ENCODE measurements at places on chromosomes 2 and 18.
A peak's percentile ranks its signal among the peaks of the same experiment; 100 is the strongest.

GRCh38 chr2:128497461-128497860 is 178.8 kb upstream of the HS6ST1 start:
- DNase-seq: no peak

DNA sequence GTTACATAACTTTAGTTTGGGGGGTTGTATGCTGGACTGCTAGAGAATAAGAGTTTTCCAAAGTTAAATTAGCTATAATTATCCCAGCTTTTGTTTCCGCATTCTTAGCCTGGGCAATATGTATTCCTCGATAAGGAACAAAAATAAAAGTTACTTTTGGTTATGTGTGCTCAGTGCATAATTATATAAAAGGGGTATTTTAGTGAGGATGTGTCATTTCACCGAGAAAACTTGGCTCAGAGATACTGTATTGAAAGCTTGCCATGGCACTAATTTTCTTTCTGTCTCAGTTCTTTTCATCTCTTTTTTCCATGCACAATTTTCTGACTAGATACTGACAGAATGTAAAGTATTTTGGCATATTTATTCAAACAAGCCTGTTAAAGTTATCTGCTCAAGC is 28.2 kb downstream of the ARHGAP15 start:
- DNase-seq: no peak

DNA sequence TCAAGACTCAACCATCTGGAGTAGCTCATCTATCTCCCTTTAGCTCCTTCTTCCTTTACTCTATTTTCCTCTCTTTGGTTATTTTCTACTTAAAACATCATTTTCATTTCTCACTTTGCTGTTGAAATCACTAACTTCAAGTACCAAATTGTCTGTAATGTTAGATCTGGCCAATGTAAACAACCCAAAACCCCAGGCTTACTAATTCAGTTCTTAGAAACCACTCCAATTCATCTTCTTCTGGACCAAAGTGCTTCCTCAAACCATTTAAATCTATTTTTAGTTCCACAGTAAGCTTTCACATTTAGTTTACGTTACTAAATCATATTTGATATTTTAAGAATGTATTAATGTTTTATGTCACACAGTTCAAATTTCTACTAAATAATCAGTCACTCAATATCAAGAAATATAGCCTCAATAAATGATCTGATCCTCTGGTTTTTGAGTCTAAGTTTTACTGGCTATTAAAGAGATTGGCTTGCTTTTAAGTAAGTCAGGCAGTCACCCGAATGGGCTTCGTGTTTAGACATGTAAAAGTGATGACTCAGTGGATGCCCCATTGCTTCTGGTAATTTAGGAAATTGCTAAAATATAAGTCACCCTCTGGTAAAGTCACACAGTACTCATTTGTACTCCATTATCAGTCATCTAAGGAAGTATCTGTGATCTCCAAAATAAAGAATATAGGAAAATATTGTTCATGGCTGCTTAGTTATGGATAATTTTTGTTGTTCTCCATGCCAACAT is 527.2 kb upstream of the SOX11 start:
- peak; percentile 25 for DNase-seq

GRCh38 chr2:187078297-187078696 is 229.3 kb upstream of the ZSWIM2 start:
- DNase-seq: no peak
